ENCODE measurements at places on chromosomes 11 and 22.

DNA sequence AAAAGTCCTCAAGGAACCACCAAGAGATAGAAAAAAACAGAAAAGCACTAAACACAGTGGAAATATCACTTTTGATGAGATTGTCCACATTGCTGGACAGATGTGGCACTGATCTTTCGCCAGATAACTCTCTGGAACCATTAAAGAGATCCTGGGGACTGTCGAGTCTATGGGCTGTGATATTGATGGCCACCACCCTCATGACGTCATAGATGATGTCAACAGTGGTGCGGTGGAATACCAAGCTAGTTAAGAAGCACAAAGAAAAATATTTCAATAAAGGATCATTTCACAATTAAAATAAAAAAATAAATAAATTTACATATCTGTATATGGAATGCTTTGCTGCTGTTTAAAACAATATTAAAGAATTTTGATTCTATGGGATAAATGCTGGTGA lies 45.5 kb downstream of the ARL14EP start:
- DNase-seq, result no peak

- peak; percentile 34 for DNase-seq
Observed at GRCh38 chr11:125091247-125091876, 20.1 kb downstream of the TMEM218 start.

GRCh38 chr22:48104102-48104738 lies 1341.8 kb downstream of the TBC1D22A start:
- no peak for DNase-seq

- no peak for DNase-seq
Observed at GRCh38 chr11:61834278-61835048, 6.4 kb downstream of the FADS2 start.

GRCh38 chr11:115180272-115180671 lies 323.9 kb downstream of the CADM1 start:
- DNase-seq, result no peak

GRCh38 chr11:71428861-71429435 lies 19.2 kb downstream of the DHCR7 start:
- DNase-seq, result no peak

DNA sequence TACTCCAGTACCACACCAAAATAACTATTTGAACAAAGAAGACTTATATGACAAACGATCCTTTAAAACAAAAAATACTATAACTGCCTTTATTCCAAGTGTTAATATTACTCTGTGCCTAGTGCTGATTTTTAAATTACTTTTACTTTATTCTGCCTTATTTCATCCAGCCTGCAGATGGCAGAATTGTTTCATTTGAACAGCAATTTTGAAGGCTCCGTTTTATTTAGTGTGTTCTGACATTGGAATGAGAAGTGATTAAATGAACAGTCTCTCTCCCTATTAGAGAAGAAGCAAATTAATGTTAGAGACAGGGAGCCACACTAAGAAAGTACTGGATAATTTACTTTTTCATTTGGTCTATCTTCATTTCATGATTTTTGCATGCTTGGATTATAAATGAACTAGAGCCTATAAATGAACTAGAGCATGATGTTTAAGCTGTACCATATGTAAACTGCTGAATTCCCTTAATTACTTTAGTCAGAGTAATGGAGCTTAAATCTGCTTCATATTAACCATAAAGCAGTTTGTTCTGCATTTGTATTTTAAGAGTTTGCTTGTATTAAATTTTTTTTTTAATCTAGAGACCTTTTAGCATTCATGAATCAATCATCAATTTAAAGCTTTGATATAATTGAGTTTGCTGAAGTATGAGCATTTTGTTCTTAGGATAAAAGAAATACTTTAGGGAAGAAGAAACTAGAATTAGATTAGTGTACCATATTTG lies 9.8 kb downstream of the PDHX start:
- DNase-seq, result peak; percentile 12
